ENCODE measurements at places on chromosomes 11 and 22.

- DNase-seq, result no peak
These were observed 11.9 kb downstream of the CELF1 start for GRCh38 chr11:47541070-47541469.

DNA sequence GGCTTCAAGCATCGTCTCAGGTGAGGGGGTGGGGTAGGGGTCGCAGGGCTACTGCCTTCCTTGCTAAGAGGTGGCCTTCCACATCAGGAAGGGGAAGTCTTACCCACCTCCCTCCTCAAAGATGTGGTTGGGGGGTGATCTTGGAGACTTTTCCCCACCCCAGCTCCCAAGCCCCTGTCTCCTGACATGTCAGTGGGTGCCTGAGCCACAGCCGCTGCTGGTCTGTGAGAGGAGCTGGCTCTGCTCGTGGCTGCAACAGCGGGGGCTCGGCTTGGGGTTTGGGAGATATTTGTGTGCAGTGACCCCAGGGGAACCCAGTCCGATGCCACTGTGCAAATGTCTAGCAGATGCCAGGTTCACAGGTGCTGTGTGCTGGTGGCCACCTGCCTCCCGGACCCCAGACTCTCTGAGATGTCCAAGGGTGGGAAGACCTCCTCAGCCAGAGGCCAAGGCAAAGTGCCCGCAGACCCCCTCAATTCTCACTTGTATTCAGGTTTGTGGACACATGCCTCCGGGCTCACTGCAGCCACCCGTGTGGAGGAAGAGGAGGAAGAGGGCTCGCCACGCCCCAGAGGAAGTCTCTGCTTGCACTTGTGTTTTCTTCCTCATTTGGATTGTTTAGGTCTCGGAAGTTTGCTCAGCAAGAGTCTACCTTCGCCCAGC is 1.9 kb downstream of the KCNQ1 start:
- DNase-seq, result no peak

- DNase-seq, result no peak
These were observed 1.8 kb downstream of the OPCML start for GRCh38 chr11:133530501-133530835.

GRCh38 chr11:120383518-120384155 is 47.4 kb downstream of the ARHGEF12 start:
- DNase-seq, result no peak

DNA sequence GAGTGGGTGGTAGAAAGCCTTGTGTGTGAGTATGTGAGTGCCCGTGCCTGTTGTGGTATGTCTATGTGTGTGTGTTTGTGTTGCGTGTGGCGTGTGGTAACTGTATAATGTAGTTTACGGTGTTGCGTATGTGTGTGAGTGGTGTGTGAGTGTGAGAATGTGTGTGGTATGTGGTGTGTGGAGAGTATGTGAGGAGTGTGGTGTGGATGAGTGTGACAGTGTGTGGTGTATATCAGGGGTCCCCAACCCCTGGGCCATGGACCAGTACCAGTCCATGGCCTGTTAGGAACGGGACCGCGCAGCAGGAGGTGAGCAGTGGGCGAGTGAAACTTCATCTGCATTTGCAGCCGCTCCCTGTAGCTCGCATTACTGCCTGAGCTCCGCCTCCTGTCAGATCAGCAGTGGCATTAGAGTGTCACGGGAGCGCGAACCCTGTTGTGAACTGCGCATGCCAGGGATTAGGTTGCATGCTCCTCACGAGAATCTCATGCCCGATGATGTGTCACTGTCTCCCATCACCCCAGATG is 5.7 kb downstream of the UPK3A start:
- no peak for DNase-seq

- DNase-seq, result no peak
These were observed 10.9 kb downstream of the PRRG4 start for GRCh38 chr11:32840587-32840986.
